Esophagus squamous epithelium (tissue), 5 donors: ENCODE measurements at places on chromosomes 11 and 22.

DNA sequence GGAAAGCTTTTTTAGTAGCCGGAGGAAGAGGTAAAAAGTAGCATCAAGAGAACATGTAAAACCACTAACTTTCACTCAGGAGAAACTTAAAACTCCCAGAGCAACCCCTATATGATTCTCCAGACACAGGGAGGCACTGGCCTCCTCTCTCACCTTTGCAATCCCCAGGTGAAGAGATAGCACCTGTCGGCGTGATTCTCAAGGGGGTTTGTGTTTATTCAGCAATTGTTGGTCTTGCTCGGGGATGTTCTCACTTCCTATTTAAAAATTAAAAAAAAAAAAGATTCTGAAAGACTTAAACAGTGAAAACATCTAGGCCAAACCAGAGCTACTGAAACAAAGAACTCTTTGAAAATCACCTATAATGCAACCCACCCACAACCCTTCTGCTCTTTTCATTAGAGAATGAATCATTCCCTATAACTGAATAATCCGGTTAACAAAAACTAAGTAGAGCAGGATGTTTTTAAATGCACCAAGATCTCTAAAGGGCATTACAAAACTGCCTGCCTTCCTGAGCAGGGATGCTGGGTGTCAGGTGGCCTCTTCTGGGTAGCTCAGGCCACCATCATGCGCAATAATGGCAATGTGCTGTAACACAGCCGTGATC, 24.9 kb downstream of the DHCR7 start:
- no peaks in the 10 kb centered on the region for H3K4me1 ChIP-seq
- no peak overlapping the region for H3K27ac ChIP-seq
- DNase-seq = no peak
- H3K4me3 ChIP-seq = no peak overlapping the region

DNA sequence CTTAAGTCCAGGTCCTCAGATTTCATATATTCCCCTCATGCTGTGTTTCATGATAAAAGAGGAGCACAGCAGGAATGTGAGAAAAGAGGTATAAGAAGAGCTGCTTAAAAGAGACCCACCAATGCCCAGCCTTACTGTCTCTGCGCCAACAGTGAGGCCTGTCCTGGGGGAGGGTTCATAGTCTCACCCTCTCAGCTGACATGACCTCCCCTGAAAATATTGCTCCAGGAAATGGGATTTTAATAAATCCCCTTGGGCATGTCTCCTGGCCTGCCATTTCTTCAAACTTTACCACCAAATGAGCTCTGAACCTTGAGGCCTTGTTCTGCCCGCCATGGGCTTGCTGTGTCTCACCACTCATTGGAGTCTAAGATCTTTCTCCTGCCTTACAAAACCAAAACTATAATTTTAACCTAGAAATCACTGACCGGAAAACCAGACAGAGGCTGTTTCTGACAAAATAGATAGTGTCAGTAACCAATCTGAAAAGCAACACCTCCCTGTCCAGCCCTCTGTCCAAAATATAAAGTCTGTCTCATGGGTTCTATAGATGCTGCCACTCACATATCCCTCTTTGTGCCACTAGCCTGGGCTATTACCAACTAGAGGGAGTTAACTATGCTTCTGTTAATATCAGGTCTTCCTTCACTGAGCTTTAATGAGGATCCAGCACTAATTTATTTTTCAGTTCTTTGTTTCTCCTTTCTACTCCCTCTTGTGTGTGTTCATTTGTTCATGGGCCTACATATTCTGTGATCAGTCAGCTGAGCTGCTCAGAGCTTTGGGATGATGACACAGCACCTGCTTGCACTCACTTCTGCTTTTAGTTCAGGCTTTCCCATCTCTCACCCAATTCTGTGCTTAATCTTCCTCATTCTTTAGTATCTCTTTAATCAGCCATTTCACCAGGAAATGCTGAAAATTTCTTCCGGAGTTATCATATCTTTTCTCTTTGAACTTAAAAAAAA, at the start of gene OR2AG2:
TSS of gene OR2AG2 (minus strand) at position 51 of the 968 bp plus-strand sequence. CDS start 3,019 bp downstream, outside the sequence.
- H3K27ac ChIP-seq = no peak within 1 kb of the TSS
- H3K4me3 ChIP-seq = no peak within 1 kb of the TSS
- H3K36me3 ChIP-seq = no peaks in the 10 kb centered on the region
- no peaks in the 10 kb centered on the region for H3K4me1 ChIP-seq
- DNase-seq = no peak
- H3K27me3 ChIP-seq = no peaks in the 10 kb centered on the region

DNA sequence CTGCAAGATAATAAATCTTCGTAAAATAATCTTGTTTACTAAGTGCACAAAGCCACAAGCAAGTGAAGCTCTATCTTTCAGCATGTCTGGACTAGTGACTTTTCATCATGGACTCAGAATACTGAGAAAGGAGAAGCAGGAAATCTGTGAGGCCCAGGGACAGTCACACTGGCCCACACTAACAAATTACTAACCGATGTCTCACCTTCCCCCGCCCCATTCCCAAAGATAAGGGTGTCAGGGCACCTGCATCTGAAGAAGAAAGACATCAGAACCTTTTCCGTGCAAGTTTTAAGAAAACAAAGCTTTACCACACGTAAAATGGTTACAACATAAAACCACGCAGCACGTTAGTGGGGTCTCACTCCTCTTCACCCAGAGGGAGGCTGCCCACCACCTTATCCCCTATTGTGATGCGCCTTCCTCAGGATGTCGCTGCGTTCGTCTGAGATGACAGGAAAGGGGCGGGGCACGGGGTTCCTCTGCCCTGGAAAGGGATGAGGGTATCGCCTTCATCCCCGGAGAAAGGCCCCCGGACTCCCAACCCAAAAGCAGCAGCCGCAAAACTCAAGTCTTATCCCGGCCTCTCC, 616 bp downstream of the BTBD10 start:
- H3K4me3 ChIP-seq = peak overlapping the region; percentile 90
- H3K27me3 ChIP-seq = no peaks in the 10 kb centered on the region
- no peak for DNase-seq

GRCh38 chr11:116598036-116598435, 174.8 kb downstream of the BUD13 start:
- H3K36me3 ChIP-seq = no peaks in the 10 kb centered on the region
- no peaks in the 10 kb centered on the region for H3K4me1 ChIP-seq
- DNase-seq = no peak
- no peak overlapping the region for H3K27ac ChIP-seq

DNA sequence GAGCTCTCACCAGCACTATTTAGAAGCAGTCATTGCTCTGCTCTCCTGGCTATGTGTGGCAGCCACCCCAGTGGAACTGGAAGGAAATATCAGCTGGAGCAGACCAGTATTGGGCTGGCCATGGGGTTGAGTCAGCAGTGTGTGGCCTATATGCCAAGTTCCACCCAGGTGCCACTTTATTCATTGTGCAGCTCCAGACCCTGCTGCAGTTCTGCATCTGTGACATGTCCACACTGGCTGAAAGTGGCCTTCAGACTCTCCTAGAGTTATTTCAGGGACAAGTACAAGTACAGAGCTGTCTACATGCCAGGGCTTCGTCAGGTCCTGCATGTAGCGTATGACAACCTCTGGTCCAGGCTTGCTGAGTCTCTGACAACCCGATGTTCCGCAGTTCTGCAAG, 55.2 kb downstream of the CABIN1 start:
- H3K36me3 ChIP-seq = peaks cover 22% of the 10 kb centered on the region
- H3K27me3 ChIP-seq = no peaks in the 10 kb centered on the region
- H3K4me1 ChIP-seq = peaks cover 21% of the 10 kb centered on the region

DNA sequence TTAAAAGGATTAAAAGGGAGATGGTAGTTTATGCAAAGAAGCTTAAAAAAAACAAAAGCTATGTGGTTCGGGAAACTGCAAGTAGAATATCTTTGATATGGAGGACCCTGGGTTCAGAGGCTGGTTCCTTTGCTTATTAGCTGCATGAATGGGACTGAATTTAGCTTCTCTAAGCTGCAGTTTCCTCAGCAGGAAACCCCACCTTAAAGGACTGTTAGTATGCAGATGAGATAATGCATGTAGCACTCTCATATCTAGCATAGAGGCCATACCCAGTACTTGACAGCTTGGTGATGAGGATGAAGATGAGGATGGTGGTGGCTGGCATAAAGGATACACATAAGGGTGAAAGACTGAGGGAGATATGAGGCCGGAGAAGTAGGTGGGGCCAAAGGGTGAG, 134.6 kb downstream of the RRAS2 start:
- peaks cover 4% of the 10 kb centered on the region for H3K4me1 ChIP-seq
- H3K4me3 ChIP-seq = no peak overlapping the region

DNA sequence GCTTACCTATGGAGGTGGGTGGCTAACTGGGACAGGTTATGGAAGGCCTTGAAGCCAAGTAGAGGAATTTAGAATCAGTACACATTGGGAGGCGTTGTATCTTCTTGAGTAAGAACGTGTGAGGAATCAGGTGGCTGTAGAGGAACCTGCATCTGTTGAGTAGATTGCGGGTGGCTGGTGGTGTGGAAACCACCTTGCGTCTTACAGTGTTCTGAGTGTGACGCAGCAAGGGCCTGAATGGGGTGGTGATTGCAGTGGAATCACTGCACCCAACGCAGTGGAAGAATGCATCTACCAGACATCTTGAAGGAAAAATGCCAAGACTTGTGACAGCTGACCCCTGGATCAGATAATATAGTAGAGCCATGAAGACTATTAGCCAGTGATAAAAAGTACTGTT, 110.8 kb upstream of the NNMT start:
- DNase-seq = no peak
- peaks cover 72% of the 10 kb centered on the region for H3K4me1 ChIP-seq
- H3K27ac ChIP-seq = peak overlapping the region; percentile 39
- no peaks in the 10 kb centered on the region for H3K27me3 ChIP-seq

DNA sequence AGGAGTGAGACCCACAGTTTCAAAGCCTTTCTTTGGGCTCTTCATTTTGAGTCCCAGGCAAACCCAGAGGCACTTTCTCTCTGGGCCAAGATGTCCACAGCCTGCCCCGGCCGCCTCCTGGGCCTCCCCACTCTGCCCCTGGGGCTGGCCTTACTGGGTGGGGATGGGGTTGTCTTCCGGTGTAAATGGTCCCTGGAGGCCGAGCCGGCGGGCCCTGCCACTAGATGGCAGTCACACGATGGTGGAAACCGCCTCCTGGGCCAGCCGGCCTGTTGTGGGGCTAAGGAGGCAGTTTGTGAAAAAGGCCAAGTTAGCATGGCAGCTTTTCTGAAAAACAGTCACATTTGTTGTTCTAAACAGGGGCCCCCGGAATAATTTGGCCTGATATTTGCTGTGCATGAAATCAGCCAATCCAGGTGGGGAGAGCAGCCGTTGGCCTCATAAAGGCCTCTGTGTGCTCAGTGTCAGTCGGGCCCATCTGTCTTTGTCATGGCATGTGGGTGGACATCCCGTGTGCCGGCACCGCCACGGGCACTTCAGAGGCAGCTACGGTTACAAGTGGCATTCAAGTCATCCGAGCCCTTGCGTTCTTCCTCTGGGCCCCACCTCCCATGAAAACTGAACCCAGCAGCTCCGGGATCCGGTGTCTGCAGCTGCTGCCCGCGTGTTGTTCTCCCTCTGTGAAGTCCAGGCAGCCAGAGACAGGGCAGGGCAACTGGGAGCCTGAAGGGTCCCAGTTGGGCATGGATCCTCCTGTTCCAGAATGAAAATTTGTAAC, 6.5 kb downstream of the MRPL23 start:
- H3K36me3 ChIP-seq = no peaks in the 10 kb centered on the region
- H3K4me3 ChIP-seq = no peak overlapping the region
- H3K27ac ChIP-seq = no peak overlapping the region

GRCh38 chr11:24389575-24389974, 107.3 kb upstream of the LUZP2 start:
- H3K36me3 ChIP-seq = no peaks in the 10 kb centered on the region
- no peaks in the 10 kb centered on the region for H3K27me3 ChIP-seq
- H3K4me1 ChIP-seq = no peaks in the 10 kb centered on the region

DNA sequence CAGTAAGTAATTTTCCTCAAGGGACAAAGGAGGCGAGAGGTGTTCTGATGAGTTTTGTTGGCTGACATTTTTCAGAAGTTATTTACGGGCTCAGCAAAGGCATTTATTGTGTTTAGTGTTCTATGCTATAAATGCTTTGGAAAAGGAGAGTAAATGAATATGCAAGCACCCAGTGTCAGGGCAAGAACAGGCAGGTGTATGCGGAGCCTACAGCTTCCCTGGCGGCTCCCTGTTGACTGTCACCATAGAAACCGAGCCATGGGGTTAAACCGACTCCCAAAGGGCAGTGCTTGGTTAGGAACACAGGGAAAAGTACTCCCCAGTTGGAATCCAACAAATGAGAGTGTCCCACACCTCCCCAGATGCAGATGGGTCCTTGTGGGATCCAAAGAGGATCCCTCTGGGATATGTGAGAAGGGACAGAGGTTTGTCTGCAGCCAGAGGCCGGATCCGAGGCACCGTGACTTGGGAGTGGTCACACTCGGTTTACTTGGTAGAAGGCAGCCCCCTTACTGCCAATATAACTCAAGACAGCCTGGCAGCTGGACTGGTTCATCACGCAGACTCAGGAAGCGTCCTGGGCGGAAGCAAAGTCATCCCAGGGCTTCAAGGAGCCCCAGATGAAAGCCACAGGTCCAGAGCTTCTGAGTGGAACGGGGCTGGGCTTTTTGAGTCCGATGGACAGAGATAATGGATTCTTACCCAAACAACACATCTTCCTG, 329.7 kb downstream of the CTTN start:
- H3K27ac ChIP-seq = no peak overlapping the region
- no peaks in the 10 kb centered on the region for H3K27me3 ChIP-seq
- H3K36me3 ChIP-seq = no peaks in the 10 kb centered on the region
- H3K4me1 ChIP-seq = no peaks in the 10 kb centered on the region

GRCh38 chr11:27720277-27720830, 20.1 kb upstream of the BDNF start:
- peaks cover 16% of the 10 kb centered on the region for H3K4me1 ChIP-seq
- H3K4me3 ChIP-seq = no peak overlapping the region
- no peak for DNase-seq

DNA sequence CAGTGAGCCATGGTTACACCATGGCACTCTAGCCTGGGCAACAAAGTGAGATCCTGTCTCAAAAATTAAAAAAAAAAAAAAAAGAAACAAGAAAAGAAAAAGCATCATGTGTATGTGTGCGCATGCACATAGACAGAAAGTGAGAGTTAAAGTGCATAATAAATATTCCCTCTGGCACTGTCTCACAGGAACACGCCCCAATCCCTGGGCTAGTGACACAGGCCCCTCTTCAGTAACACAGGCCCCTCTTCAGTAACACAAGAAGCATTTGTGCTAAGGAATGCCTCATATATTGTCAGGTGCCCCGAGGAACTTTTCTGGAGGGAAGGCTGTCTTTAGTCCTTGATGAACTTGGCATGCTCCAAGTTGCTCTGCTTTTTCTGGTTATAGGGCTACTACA, 57.5 kb downstream of the RPL27A start:
- DNase-seq = no peak
- H3K27me3 ChIP-seq = no peaks in the 10 kb centered on the region
- H3K4me1 ChIP-seq = peaks cover 11% of the 10 kb centered on the region
- H3K4me3 ChIP-seq = no peak overlapping the region

GRCh38 chr11:7936615-7937014, 4.9 kb downstream of the OR10A3 start:
- no peak overlapping the region for H3K27ac ChIP-seq
- H3K27me3 ChIP-seq = no peaks in the 10 kb centered on the region
- no peaks in the 10 kb centered on the region for H3K4me1 ChIP-seq

GRCh38 chr11:118607401-118608359, at the start of gene PHLDB1:
Gene PHLDB1, plus strand, starts transcription at chr11:118607615. Its CDS starts 6,222 bp downstream, at chr11:118613837.
- no peak for DNase-seq
- no peaks in the 10 kb centered on the region for H3K36me3 ChIP-seq
- H3K4me3 ChIP-seq = peak within 1 kb of the TSS; percentile 72
- peaks cover 42% of the 10 kb centered on the region for H3K27me3 ChIP-seq
- peak within 1 kb of the TSS; percentile 97 for H3K27ac ChIP-seq

GRCh38 chr11:69985641-69986439, 92.3 kb upstream of the ANO1 start:
- peaks cover 6% of the 10 kb centered on the region for H3K4me1 ChIP-seq
- H3K27me3 ChIP-seq = peaks cover 13% of the 10 kb centered on the region
- H3K36me3 ChIP-seq = no peaks in the 10 kb centered on the region
- H3K4me3 ChIP-seq = peak overlapping the region; percentile 22
- no peak overlapping the region for H3K27ac ChIP-seq
